ENCODE measurements at places on chromosomes 2 and 18.

GRCh38 chr2:75199428-75200011 is at the start of gene TACR1:
Gene TACR1 (minus strand): TSS chr2:75199520. CDS start chr2:75198934, 586 bp downstream.
- DNase-seq = peak; percentile 67

DNA sequence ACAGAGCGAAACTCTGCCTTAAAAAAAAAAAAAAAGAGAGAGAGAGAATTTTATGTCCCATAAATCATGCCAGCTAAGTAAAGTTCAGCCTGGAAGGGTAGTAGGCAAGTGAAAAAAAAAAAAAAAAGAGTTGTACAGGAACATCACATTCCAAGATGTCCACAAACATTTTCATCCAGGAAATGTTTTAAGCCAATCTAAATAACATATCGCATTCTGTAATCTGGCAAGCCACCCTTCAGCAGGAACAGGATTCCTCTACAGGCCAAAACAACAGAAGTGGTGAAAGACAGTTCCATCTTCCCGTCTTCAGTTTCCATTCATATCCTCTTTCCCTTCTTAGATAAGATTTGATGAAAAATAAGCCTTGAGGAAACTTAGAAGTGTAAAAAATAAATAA is 1108.1 kb upstream of the DDX18 start:
- DNase-seq = no peak

DNA sequence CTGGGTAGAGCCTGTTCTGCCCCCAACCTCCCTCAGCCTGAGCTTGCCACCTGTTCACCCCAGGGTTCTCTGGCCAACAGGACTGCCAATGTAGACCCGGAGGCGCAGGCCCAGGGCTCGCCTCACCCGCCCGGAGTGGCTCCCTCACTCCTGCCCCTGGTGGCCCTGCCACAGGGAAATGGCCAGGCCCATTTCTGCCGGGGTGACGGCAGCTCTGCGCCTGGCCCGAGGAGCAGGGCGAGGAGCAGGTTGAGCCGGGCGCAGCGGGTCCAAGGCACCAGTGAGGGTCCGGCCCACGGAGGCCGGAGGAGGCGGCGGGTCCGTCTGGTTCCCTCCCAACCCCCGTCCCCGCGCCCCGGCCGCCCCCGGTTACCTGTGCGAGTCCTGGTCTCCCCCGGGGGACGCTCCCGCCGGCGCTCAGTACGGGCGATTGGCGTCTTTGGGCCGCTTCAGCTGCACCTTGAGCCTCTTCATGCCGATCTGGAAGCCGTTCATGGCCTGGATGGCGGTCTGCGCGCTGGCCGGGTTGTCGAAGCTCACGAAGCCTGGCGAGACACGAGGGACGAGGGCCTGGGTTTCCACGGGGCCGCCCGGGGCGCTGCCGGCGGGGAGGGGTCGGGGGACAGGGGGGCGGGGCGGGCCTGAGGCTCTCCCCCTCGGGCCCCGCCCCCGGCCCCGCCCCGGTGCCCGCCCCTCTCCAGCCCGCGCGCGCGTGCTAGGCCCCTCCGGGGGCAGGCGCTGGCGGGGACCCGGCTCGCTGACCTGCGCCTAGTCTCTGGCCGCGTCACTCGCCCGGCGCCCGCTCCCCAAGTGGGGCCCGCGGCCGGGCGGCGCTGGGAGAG is 312.0 kb downstream of the CELF4 start:
- no peak for DNase-seq

DNA sequence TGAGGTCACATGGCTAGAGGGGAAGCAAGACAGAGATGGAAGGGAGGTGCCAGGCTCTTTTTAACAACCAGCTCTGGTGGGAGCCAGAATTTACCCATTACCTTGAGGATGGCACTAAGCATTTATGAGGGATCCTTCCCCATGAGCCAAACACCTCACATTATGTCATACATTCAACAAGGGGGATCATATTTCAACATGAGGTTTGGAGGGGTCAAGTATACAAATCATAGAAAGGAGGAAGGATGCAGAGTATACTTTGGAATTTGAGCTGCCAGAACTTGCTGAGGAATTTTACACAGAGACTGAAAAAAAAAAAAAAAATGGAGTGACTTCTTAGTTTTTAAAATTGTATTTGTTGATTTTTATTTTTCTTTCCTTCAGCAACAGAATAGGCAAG is 891.4 kb downstream of the CCDC85A start:
- no peak for DNase-seq

DNA sequence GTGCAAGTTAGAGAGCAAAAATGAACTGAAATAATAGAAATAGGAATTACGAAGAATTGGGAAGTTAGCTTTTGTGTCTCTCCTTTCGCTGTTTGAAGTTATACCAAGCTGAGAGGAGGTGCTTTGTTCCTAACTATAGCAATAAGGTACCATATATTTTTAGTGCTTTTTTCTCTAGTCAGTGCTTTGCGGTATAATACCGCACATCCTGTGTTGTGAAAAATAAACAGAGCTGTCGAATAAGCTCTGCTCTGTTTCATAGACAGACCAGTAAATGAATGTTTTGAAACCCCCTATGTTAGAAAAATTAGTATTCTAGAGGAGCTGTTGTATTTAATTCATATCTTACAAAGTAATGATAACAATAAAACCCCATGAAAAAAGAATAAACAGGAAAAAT is 130.8 kb downstream of the MAP4K4 start:
- DNase-seq = no peak

GRCh38 chr2:85596486-85597143 is 1.1 kb downstream of the RNF181 start:
- DNase-seq = no peak

DNA sequence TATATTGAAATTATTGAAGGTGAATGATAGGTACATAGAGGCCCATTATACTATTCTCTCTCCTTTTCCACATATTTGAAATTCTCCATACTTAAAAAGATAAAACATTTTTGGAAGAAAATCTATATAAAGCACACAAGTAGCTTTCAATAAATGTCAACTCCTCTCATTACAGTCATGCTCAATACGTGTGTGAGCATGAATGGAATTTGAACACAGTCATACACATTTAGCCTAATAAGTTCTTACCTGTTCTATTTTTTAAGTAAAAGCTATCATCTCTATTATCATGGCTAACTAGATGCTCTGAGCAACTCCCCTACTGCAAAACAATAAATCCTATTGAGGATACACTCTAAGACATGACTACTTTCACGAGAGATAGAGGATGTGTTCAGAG is 41.9 kb upstream of the SPATS2L start:
- DNase-seq = no peak

DNA sequence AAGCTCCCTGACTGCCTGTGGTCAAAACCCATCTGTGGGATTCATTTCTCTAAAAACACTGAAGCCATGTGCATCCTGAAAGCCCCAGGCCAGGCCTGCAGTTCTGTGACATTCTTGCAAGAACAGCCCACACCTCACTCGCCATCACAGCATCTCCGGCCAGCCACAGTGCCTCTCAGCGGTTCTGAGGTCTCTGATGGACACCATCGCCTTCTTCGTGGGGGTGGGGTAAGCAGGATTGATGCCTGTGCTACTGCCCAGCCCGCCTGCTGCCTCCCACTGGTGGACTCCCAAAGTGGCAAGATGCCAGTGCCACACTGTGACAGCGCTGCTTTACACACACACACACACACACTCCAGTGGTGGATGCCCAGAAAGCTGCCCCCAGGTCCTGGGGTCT is 5.2 kb upstream of the PRLH start:
- DNase-seq = no peak

DNA sequence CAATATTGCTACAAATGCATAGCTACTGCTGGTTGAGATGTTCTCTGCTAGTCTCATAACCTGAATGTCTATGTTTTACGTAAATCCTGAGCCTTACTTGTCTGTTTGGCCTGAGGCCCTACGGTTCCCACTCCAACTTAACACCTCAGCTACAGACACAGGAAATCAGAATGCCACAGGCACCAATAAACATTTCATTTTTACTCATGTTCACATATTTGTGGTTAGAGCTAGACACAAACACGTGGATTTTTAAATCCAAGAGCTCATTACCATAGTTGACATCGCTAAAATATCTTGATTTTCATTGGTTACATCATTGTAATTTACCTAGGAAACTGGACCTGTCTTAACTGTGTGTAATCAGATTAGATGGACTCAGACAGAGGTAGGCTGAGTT is 263.8 kb upstream of the CDH19 start:
- no peak for DNase-seq
